Natural killer cell (primary cell): ENCODE measurements at places on chromosomes 3 and 15. TPM values are rescaled to one million over a fixed set of nuclear protein-coding genes. Genes with fewer than 3 reads are reported as not detected.

DNA sequence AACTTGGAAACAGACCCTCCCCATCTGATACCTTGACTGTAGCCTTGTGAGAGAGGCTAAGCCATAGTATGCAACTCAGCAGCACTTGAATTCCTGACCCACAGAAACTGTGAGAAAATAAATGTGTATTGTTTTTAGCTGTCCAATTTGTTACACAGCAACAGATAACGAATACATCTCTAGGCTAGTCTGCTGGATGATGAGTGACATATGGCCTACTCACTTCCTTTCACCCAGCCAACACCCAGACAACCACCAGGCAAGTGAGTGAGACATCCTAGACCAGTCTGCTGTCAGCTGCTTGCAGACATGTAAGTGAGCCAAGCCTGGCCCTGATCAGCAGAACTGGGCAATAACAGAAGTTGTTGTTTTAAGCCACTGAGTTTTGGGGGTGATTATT lies 19.2 kb upstream of the SMAD6 start:
- no peak for DNase-seq

FEZF2 gene
- total RNA-seq: not detected

C3orf22 gene
- total RNA-seq: not detected

DNA sequence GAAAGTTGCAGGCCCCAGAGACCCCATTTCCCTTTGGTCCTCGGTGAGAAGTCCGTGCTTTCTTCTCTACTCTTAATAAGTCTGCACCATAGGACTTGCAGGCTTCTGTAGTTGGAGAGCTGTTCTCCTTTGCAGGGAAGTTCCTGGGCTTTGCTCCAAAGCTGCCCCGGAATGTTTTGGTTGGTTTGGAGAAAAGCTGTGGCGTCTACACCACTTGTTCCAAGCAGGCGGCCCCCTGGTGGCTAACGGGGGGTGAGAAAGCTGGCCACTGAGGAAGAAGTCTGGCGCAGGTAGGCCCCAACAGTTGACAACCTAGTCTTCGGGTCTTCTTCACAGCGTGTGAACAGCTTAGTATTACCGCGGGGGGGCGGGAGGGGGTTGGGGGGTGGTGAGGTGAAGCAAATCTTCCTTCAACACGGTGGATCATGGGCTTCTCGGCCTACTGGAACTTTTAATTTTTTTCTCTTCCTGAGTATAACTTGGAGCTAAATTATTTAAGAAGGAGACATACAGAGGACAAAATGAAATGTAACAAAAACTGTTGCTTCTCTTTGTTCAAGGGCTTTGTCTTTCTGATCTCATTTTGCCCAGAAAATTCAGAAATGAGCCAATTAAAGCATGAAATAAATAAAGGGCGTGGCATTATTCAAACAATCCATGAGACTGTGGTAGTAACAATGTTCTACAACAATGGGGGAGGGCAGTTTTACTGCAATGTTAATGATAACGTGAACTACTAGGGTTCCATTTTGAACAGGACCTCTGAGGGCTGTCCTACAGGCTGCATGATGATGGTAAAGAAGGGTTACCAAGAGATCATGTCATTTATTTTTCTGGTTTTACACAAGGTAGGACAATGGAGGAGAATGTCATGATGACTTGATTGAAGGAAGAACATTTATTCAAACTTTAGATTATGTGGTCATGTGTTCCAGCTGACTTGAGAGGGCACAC lies 2.2 kb upstream of the THRB start:
- DNase-seq: no peak

DNA sequence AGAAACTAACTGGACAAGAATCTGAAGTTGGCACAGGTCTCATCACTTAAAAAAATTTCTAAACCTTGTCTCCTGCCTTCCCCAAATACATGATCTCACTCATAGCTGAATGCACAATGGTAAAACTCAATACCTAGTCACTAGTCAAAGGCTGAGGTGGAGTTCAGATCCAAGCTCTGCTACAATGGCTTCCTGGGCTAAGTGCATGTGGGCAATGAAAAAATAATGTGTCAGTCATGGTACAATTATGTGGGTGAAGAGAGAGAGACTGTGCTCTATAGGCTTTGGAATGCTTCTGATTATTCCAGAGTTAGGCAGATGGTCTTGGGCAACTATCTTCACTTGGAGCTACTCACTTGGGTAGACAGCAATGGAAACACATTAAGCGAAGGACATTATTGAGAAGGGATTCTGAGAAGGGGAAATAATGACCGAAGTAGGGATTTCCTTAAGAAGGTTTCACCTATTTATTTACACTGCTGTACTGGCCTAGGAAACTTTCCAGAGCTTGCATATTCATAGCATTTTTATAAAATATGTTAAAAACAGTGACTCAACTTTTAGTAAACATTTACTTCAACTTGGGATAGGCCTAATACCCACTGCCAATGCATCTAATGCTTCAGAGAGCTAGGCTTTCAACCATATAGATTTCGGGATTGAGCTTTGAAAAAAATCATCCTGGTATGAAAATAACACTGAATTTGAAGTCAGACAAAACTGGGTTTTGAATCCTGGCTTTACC lies 58.7 kb upstream of the PLXND1 start:
- no peak for DNase-seq

GRCh38 chr3:10516544-10517452 lies 11.4 kb upstream of the ATP2B2 start:
- no peak for DNase-seq

DNA sequence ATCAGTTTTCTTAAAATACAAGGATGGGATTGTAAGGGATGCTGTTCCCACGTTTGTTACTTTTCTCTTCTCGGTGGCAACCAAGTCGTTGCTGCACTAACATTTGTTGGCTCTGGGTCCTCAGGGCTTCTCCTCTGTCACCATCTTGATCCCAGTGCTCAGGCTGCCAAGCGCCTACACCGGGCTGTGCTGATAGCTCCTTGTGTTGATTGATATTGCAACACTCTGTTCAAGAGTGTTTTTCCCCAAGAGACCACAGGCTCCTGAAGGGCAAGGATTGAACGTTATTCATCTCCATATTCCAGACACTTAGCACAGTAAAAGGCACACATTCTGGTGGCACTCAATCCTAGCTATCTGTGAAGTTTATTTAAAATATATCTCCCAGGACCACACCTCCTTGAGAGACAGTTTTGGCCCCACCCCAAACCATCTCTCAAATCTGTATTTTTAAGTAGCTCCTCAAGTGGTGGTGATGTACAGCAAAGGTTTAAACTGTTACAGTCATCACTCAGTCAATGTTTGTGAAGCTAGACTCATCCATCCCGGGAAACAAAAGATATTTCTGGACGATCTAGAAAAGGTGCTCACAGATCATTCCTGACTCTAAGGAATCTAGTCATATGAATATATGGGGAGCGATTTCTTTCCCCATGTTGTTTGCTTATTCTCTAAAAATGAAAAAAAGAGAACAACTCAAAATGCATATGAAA lies 38.5 kb upstream of the FOXP1 start:
- DNase-seq: no peak

SLC6A1 gene
- total RNA-seq: not detected

NR2F2 gene
- total RNA-seq: not detected

GRCh38 chr15:38843051-38843501 lies 278.5 kb upstream of the RASGRP1 start:
- DNase-seq: no peak

GRCh38 chr3:144564011-144564410 lies 592.4 kb downstream of the DIPK2A start:
- no peak for DNase-seq

MRPS25 gene
- 41.4 TPM for total RNA-seq

- no peak for DNase-seq
These were observed 142.3 kb upstream of the WNT5A start for GRCh38 chr3:55629432-55629831.

DNA sequence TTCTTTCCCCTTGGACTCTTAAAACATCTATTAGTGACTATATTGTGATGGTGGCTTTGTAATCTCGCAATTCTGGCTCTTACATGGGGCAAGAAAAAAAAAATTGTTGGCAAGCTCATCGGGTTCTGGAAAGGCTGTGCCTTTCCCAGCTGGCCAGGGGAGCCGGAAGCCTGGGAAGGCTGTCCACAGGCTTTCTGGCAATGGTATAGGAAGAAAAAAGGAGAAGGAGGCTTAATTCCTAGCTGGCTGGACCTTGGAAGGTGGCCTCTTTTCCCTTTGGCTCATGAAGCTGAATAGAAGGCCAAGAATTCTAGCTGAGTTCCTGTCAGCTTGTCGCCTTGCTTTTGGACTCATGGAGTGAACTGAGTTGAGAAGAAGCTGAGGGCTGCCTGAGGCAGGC lies 243.5 kb upstream of the SEMA6D start:
- DNase-seq: no peak

GRCh38 chr3:79973917-79974595 lies 206.3 kb upstream of the ROBO1 start:
- DNase-seq: no peak

CCR3 gene
- total RNA-seq: not detected

CCR1 gene
- total RNA-seq: 26.0 TPM

WDR82 gene
- total RNA-seq: 108 TPM

DNA sequence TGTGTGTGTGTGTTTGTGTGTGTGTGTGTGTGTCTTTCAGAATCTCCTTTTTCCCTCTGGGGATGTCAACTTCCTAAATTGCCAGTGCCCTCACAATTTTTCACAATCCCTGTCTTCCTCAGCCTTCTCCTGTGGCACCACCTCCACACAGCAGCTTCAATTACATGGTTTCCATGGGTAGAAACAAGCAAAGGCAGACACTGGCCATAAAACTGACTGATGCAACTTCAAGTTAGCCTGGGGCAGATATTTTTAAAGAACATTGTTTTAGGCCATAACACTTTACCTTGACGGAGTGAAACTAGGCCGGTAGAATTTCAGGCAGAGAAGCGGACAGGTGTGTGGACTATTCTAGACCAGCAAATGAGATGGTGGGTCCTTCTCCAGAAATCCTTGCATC lies 405.8 kb upstream of the SUCLG2 start:
- no peak for DNase-seq

DNA sequence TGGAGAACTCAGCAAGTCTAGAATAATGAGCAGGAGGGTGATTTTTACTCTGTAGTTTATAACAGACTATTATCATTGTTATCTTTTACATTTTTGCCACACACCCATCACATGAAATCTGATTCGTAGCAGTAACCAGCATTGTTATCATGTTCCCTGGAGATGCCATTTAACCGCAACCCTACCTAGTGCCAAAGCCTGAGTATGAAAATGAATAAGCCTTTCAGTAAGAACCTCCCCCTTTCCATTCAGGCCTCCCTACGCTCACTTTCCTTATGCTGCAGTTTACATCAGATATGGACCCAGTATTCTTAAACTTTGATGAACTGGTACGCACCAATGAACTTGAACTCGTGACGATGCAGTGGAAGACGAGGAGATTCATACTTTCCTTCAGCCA lies 158.7 kb upstream of the SPRED1 start:
- no peak for DNase-seq

GRCh38 chr3:141114816-141115460 lies 63.8 kb downstream of the SPSB4 start:
- no peak for DNase-seq

XCR1 gene
- not detected for total RNA-seq

SLC6A11 gene
- total RNA-seq: not detected

- no peak for DNase-seq
These were observed 8.6 kb downstream of the PIK3CA start for GRCh38 chr3:179156775-179157174.

CDHR4 gene
- total RNA-seq: not detected

- DNase-seq: no peak
These were observed 52.9 kb downstream of the CCNL1 start for GRCh38 chr3:157107037-157107436.

GRCh38 chr3:150736903-150737832 lies 25.8 kb downstream of the SIAH2 start:
- DNase-seq: peak; percentile 63

GRCh38 chr3:139746481-139746880 lies 68.7 kb upstream of the NMNAT3 start:
- DNase-seq: no peak

GRCh38 chr3:114418107-114418506 lies 124.3 kb downstream of the TIGIT start:
- DNase-seq: no peak

ZNF717 gene
- 10.0 TPM for total RNA-seq

BTLA gene
- 0.59 TPM for total RNA-seq

- no peak for DNase-seq
These were observed 447.2 kb downstream of the SHQ1 start for GRCh38 chr3:72401005-72401545.

ITIH4 gene
- 32.8 TPM for total RNA-seq

- DNase-seq: no peak
These were observed 200.2 kb upstream of the LINGO1 start for GRCh38 chr15:77832874-77833273.

LTK gene
- total RNA-seq: 1.7 TPM

GRCh38 chr3:71428841-71429596 lies 154.5 kb downstream of the FOXP1 start:
- DNase-seq: peak; percentile 45

CAMK2N2 gene
- 0.82 TPM for total RNA-seq

ST8SIA2 gene
- not detected for total RNA-seq

DNA sequence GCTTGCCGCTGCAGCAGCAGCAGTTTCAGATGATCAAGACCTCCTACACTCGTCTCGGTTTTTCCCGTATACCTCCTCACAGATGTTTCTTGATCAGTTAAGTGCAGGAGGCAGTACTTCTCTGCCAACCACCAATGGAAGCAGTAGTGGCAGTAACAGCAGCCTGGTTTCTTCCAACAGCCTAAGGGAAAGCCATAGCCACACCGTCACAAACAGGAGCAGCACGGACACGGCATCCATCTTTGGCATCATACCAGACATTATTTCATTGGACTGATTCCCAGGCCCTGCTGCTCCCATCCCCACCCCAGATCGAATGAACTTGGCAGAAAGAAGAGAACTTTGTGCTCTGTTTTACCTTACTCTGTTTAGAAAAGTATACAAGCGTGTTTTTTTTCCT lies 17.6 kb downstream of the CALML4 start:
- no peak for DNase-seq

DNA sequence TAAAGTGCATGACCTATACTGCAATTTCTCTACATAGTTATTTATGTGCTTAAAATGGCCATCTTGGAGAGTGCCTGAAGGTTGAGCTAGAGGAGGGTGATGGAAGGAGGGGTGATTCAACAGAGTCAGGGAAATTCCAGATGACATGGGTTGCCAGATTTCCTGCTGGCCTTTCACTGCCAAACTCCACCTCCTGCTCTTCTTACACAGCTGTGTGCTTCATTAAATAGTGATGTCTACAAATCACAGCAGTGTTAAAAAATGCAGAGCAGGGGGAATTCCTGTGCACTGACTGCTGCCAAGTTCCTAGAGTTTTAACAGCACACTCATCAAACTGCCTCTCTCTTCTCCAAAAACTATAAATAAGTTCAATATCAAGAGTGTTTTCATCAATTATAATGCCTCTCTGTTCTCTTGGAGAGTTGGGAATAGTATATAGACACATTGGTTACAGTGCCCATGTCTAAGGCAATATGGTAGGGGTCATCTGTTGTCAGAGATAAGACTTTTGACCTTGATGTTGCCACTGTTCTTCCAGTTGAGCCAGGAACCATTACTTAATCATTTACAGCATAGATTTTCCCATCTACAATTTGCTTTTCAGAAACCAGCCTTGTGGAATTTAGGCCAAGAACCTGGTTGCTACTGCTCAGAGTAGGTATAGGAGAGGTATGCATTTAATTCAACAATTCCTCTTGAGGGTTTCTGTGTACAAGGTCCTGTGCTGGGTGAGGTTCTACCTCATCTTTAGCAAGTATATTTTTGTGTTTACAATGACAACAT lies 79.6 kb downstream of the TP63 start:
- DNase-seq: no peak

- no peak for DNase-seq
These were observed 61.6 kb upstream of the CD200R1L start for GRCh38 chr3:112908252-112908651.
